Right lung (tissue), 10 donors: ENCODE measurements at places on chromosomes 1 and 21. TPM values are rescaled to one million over a fixed set of nuclear protein-coding genes. Genes with fewer than 3 reads are reported as not detected.

DNA sequence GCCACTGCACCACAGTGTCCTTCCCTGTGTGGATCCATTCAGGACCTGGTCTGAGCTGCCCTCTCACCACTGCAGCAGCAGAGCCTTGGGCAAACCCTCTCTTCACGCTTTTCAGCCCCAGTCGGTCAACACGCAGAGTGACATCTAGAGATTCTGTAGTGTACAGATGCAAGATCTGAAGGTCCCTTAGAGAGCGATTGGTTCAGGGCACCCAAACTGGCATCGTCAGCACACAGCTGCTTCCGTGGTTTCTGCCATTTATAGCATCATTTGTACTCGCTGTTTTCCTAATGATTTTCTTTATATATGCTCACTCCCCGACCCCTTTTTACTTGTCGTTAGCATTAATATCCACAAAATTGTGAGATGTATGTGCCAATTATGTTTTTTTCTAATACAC lies 1.5 kb upstream of the ASCL5 start:
- DNase-seq = no peak

GRCh38 chr1:59674595-59674994 lies 140.2 kb upstream of the HOOK1 start:
- peak; percentile 88 for DNase-seq

GRCh38 chr1:160720356-160721085 lies 8.9 kb upstream of the CD48 start:
- no peak for DNase-seq

FGR gene
- 3.0 TPM for polyA plus RNA-seq

- DNase-seq = no peak
Measured at GRCh38 chr21:45590726-45591618, 48.7 kb upstream of the SLC19A1 start.

- DNase-seq = no peak
Measured at GRCh38 chr1:1359664-1360468, 1.5 kb upstream of the MXRA8 start.

GRCh38 chr1:192849442-192849841 lies 40.6 kb downstream of the RGS2 start:
- no peak for DNase-seq

DNA sequence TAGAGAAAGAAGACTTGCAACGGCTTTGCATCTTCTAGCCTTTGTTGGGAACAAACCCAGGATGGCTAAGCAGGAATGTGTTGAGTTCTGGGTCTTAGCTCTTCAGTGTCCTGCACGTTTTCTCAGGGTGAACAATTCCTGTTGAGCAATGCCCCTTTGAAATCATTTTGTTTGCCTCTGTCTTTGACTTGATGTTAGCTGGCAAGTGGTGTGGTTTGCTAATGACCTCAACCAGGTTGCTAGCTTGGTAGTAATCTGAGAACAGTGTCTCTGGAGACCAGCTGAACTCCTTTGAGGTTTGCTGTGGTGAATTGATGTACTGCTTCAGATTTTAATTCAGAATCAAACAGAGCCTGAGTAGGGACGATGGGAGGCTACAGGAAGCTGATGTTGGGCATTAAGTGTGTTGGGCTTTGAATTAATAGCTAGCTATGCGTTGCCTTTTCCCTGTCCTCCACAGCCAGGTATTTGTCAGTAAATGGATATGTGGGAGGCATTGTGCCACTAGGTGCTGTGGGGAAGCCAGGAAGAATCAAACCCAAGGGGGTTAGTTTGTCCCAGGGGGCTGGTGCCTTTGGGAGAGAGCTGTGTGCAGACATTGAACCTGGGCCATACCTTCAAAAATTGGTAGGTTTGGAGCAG lies 23.3 kb upstream of the SRSF10 start:
- no peak for DNase-seq

DNA sequence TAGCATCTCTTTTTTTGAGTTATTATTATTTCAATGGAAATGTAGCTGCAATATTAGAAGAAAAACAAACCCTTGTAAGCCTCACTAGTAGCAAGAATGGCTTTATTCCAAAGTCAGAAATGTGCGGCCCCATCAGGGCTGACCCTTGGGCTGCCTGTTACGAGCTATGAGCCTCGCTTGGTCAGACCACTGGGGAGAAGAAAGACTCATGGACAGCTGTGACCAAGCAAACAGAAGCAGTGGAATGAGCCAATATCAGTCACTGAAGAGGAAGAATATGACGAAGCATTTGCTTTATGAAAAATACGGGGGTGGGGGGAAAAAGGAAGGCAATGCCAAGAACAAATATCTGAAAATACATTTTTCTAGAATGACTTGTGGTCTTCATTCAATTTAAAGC lies 504.5 kb downstream of the LMO4 start:
- peak; percentile 45 for DNase-seq

LCE1E gene
- polyA plus RNA-seq = not detected

GRCh38 chr1:64917328-64917861 lies 49.0 kb downstream of the JAK1 start:
- DNase-seq = no peak

DNA sequence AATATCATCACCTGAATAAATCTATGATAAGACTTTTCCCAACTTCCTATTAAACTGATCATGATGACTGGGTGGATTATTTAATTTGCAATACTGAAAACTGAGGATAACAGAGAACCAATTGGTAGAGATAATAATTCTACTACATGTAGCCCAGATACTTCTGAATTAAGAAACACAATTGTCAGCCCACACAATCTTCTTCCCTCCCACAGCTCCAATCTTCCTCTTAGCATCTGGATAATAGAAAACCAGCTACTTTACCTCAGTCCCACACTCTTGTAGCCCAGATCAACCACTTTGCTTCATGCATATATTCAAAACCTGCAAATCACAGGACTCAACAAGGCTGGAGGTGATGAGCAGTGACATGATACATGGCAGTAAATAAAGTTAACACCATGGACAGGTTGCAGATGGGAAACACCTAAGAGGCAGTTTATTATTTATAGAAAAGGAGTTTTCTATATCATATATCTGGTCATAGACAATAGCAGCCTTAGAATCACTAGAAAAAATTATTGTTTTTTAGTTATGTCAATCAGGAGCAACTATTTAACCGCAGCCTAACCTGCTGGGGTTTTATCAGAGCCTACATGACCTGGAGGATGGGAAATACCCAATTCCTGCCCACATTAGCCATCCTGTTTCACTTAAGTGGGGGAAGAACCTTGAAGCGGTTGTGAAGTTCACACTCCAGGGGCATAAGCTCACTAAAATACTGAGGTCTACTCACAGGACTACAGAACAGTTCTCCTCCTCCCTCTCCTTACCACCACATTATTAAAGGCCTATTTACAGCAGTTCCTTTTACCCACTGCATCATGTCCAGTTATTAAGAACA lies 16.7 kb downstream of the FRRS1 start:
- DNase-seq = no peak

DNA sequence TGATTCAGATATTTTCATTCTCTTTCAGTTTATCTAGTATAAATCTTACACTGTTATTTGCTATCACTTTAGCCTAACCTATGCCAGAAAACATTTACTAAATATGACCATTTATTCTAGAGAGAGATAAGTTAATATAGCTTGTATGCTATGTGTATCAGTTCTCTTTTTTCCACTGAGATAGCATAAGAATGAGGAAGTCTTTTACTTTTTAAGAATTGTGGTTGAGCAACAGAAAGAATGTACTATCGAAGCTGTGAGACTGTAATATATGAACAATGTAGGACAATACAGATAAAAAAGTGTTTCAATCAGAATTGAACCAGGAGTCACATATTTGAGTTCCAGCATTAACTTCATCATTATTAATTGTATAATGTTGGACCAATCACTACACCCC lies 479.9 kb upstream of the PLXNA2 start:
- DNase-seq = no peak

DNA sequence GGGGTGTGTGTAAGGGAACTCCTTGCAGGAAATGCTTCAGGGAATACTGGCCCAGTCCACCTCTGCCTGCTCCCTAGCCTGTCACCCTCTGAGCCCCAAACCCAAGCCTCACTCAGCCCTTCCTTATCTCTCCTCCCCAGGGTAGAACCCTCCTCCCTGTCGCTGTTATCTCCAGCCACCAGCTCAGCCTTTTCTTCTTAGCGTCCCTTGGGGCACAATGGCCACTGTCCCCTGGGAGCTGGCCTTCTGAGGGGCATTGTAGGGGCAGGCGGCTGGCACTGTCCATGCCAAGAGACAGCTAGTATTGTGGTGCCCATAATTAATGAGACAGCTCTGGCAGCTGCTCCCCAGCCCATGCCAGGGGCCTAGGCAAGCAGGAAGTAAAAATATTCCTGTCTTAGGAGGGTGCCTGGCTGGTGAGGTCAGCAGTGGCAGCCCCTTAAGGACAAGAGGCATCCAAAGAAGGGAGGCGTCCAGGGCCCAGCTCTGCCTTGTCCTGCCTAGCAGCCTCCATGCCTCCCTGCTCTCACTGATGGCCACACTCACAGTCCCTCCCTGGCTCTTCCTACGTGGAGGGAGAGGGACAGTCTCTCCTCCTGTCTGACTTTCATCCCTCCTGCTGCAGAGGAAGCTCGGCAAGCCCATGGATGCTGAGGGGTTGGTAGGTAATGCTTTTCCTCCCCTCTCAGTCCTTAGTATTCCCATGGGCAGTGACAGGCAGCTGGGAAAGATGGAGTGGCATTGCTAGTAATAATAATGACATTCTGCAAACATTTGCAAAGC lies 37.5 kb downstream of the KCNQ4 start:
- DNase-seq = no peak

CFAP107 gene
- polyA plus RNA-seq = 2.8 TPM

DNA sequence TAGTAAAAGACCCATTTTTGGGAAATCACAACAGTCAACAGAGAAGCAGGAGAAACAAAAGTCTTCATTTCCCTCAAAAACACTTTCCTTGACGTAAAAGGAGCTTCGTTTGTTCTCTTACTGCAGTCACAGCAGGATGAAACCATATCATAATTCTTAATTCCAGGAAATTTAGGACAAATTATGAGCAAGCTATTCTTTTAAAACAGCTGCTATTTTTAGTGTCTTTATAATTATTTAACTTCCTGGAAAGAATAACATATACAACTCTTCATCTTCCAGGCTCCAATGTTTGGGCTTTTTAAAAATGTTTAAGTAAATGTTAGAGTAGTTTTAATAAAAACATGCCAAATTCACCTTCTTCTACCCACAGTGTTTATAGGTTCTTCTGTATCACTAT lies 563.5 kb downstream of the LTN1 start:
- peak; percentile 28 for DNase-seq

- DNase-seq = no peak
Measured at GRCh38 chr1:204207136-204207616, 6.6 kb downstream of the GOLT1A start.

- DNase-seq = no peak
Measured at GRCh38 chr1:93288558-93288957, 57.1 kb upstream of the DR1 start.

GRCh38 chr1:33712186-33712585 lies 151.7 kb upstream of the HMGB4 start:
- no peak for DNase-seq

- no peak for DNase-seq
Measured at GRCh38 chr1:53324728-53325297, 3.1 kb downstream of the LRP8 start.

DNA sequence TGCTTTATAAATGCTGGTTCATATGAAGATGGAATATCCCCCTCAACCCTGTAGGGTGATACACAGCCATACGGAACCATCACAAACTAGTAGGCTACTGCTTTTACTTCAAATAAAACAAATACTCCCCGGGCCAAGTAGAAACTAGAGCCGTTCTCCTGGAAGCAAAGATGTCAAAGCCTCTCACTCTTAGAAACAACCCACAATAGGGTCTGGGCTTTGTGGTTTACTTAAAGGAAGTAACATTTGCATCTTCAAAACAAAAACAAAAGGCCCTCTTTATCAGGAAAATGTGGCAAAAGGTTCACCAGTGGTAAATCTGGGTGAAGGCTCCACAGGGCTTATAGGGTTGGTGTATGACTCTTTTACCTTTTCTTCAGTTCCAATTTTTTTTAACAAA lies 49.8 kb downstream of the HLCS start:
- no peak for DNase-seq

DNA sequence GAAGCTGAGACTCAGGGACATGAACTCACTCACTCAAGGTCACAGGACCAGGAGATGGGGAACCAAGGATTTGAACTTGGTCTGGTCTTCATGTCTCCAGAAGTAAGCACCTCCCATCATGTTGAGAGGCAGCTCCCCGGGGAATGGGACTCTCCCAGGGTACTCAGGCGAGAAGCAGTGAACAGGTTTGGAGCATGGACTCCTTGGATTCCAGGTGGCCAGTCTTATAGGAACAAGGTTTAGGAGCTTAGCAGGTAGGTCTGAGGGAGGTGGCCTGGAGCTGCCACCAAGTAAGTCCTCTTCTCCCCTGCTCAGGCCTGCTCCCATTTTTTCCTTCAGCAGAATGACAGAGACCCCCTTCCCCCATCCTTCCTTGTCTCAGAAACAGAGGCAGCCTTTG lies 14.9 kb upstream of the ARHGEF10L start:
- DNase-seq = no peak

DNA sequence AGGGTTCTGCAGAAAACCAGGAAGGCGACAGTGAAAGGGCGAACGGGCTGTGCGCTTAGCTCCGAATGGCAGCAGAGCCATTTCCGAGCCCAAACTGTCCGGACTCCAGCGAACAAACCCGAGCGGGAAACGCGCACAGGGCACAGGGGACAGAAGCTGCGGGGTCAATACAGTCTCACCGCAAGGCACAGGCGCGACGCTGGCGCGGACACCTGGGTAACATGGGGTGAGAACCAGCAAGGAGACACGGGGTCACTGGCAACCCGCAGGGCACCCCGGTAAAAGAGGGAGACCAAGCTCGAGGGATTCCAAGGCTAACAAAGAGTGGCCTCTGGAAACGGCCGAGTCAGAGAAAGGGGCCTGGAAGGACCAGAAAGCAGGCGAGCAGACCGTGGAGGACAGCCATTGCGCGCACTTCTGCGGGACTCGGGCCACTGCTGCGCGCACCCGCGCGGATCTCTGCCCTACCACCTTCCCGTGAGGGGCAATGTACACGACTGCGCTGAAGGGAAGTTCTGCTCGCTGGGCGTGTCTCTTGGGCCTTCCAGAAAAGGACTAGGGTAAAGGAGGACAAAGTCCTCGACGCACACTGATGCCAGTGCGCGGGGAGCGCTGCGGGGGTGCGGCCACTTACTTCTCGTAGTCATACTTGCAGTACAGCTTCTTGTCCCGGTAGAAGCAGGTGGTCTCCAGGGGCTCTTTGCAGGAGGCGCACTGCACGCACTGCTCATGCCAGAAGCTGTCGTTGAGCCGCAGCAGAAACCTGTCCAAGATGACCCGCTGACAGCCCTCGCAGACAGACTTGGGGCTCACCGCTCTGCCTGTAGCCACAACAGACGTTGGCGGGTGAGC lies 3.8 kb downstream of the LMX1A start:
- no peak for DNase-seq

DNA sequence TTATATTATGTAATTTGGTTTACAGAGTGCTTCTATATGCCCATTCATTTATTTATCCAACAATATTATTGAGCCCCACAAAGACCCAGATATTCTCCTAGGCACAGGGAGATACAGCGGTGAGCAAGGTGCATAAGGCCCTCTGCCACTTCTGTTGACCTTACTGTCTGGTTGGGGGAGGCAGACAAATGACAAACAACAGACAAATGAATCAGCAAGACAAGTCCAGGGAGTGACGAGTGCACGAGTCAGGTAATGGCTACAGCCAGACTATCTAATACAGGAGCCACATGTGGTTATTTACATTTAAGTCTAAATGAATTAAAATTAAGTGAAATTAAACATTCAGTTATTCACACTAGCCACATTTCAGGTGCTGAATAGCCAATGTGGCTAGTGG lies 22.0 kb upstream of the BCAR3 start:
- no peak for DNase-seq
